Activated CD4-positive, alpha-beta T cell treated with anti-CD3 and anti-CD28 coated beads, Interleukin-2, amount 10 ng/mL, durations not matched to agents 7 days and 5 days (primary cell): ENCODE measurements at places on chromosomes 5 and 9.
A peak's percentile ranks its signal among the peaks of the same experiment; 100 is the strongest.

DNA sequence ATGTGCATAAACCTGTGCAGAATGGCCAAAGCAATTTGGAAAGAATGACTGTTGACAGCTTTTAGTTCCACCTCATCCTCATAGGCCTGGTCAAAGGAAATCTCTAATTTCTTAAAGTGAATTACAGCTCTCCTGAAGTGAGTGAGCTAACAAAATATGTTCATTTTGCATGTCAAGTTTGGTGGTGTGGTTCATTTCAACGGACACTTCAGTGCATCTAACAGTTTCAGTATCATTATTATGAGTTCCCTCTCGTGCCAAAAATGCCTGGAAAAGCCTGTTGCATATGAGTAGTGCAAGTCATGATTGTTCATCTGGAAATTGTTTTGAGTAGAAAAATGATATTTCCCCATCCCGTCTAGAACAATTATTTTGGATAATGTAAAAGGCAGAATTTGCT lies 53.2 kb upstream of the HMHB1 start:
- no peak overlapping the region for H3K27ac ChIP-seq
- H3K36me3 ChIP-seq: no peaks in the 10 kb centered on the region
- no peak overlapping the region for H3K4me3 ChIP-seq
- peaks cover 3% of the 10 kb centered on the region for H3K4me1 ChIP-seq
- DNase-seq: no peak

DNA sequence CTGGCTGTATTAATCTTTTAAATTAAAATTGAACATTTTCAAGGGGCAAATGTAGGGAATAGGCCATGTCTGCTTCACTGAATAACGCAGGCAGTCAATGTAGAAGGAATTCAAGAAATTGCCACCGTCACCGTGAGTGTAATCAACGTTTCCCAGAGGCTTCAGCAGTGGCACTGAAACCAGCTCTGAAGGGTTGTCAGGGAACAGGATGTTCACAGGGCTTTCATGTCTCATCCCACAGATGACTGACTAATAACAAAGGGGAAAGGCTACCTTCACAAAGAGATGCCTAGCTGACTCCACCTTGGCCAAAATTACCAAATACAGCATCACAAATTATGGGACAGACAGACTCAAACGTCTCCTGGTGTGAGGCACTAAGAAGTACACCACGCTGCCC lies 70.4 kb upstream of the SIMC1 start:
- no peak overlapping the region for H3K27ac ChIP-seq
- peaks cover 55% of the 10 kb centered on the region for H3K27me3 ChIP-seq
- no peaks in the 10 kb centered on the region for H3K4me1 ChIP-seq
- no peak overlapping the region for H3K4me3 ChIP-seq
- no peak for DNase-seq

- no peak overlapping the region for H3K27ac ChIP-seq
- no peak for DNase-seq
- H3K36me3 ChIP-seq: no peaks in the 10 kb centered on the region
- no peaks in the 10 kb centered on the region for H3K4me1 ChIP-seq
- H3K27me3 ChIP-seq: no peaks in the 10 kb centered on the region
Observed at GRCh38 chr9:17216646-17217045, 81.8 kb downstream of the CNTLN start.

- no peaks in the 10 kb centered on the region for H3K4me1 ChIP-seq
- no peaks in the 10 kb centered on the region for H3K36me3 ChIP-seq
- H3K4me3 ChIP-seq: no peak overlapping the region
Observed at GRCh38 chr9:76153339-76153738, 240.9 kb downstream of the RFK start.

GRCh38 chr5:173954671-173955521 lies 34.1 kb upstream of the C5orf47 start:
- no peak overlapping the region for H3K27ac ChIP-seq
- H3K36me3 ChIP-seq: peaks cover 24% of the 10 kb centered on the region
- H3K4me1 ChIP-seq: no peaks in the 10 kb centered on the region
- DNase-seq: no peak
- H3K4me3 ChIP-seq: no peak overlapping the region

- H3K27me3 ChIP-seq: no peaks in the 10 kb centered on the region
- H3K4me1 ChIP-seq: peaks cover 56% of the 10 kb centered on the region
- H3K27ac ChIP-seq: no peak overlapping the region
- H3K4me3 ChIP-seq: no peak overlapping the region
Observed at GRCh38 chr5:62326702-62327101, 20.7 kb downstream of the KIF2A start.

- no peak overlapping the region for H3K27ac ChIP-seq
- H3K4me3 ChIP-seq: no peak overlapping the region
- no peaks in the 10 kb centered on the region for H3K27me3 ChIP-seq
- DNase-seq: no peak
- H3K36me3 ChIP-seq: no peaks in the 10 kb centered on the region
- H3K4me1 ChIP-seq: peaks cover 12% of the 10 kb centered on the region
Observed at GRCh38 chr9:98787766-98788335, 8.5 kb downstream of the ANKS6 start.

GRCh38 chr5:171709930-171710329 lies 75.7 kb upstream of the SMIM23 start:
- no peaks in the 10 kb centered on the region for H3K4me1 ChIP-seq
- H3K36me3 ChIP-seq: no peaks in the 10 kb centered on the region
- H3K27me3 ChIP-seq: peaks cover 2% of the 10 kb centered on the region
- DNase-seq: no peak
- H3K4me3 ChIP-seq: no peak overlapping the region
- no peak overlapping the region for H3K27ac ChIP-seq

- peak; percentile 53 for DNase-seq
- peaks cover 13% of the 10 kb centered on the region for H3K36me3 ChIP-seq
- peaks cover 9% of the 10 kb centered on the region for H3K27me3 ChIP-seq
Observed at GRCh38 chr5:43555895-43556606, 826 bp downstream of the PAIP1 start.

- no peak overlapping the region for H3K4me3 ChIP-seq
- H3K4me1 ChIP-seq: no peaks in the 10 kb centered on the region
- no peak for DNase-seq
- no peaks in the 10 kb centered on the region for H3K27me3 ChIP-seq
- H3K27ac ChIP-seq: no peak overlapping the region
Observed at GRCh38 chr5:146273109-146273508, 65.5 kb upstream of the POU4F3 start.

- H3K36me3 ChIP-seq: no peaks in the 10 kb centered on the region
- DNase-seq: no peak
- H3K4me3 ChIP-seq: no peak overlapping the region
- H3K27me3 ChIP-seq: no peaks in the 10 kb centered on the region
- no peak overlapping the region for H3K27ac ChIP-seq
- no peaks in the 10 kb centered on the region for H3K4me1 ChIP-seq
Observed at GRCh38 chr9:74369844-74370243, 127.3 kb upstream of the RORB start.

DNA sequence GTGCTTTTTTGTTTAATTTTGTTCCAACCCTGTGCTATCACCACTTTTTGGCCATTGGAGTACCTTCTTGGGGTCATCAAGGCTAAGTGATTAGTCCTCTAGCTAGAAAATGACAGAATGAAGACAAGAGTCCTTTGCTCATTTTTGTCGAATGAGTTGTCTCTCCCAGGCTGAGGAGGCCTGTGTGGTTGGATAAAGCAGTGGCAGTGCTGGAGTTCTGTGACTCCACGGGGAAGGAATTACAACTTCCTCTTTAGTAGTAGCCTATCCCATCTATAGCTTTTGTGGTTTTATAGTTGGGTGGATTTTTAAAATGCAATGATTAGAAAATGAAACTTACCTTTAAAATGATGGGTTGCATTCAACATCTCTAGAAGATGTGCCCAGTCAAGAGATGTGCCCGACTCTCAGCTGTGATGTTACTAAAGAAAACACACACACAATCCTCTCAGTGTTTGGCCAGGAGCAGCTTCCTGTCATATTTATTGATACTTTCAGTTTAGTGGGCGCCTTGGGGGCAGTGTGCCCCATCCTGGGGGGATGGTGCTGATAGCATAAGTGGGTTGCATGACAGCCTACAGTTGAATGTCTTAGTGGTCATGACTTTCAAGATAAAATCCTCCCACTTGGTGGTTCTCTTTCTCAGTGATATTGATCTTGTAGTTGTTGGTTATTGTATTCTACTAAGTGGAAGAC lies 11.9 kb downstream of the OTULINL start:
- DNase-seq: peak; percentile 53
- H3K36me3 ChIP-seq: peaks cover 57% of the 10 kb centered on the region

DNA sequence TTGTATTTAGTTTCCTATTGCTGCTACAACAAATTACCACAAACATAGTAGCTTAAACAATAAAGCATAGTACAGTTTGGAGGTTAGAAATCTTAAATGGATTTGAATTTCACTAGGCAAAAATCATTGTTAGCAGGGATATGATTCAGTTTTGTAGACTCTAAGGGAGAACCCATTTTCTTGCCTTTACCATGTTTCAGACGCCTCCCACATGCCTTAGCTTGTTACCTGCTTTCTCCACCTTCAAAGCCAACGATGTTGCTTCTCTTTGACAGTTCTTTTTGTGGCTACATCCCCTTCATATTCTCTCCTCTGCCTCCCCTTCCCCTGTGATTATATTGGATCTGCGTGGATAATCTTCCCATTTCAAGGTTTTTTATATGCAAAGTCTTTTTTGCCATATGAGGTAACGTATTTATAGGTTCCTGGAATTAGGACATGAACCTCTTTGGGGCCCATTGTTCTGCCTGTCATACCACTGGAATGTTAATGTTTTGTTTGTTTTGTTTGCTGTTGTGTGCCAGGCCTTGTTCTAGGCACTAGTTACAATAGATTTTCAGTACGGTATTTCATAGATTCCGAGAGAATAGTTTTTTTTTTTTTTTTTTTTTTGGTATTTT lies 54.1 kb downstream of the UHRF2 start:
- no peaks in the 10 kb centered on the region for H3K27me3 ChIP-seq
- H3K27ac ChIP-seq: peak overlapping the region; percentile 57
- peaks cover 4% of the 10 kb centered on the region for H3K4me1 ChIP-seq
- DNase-seq: no peak
- H3K4me3 ChIP-seq: no peak overlapping the region
- peaks cover 30% of the 10 kb centered on the region for H3K36me3 ChIP-seq

DNA sequence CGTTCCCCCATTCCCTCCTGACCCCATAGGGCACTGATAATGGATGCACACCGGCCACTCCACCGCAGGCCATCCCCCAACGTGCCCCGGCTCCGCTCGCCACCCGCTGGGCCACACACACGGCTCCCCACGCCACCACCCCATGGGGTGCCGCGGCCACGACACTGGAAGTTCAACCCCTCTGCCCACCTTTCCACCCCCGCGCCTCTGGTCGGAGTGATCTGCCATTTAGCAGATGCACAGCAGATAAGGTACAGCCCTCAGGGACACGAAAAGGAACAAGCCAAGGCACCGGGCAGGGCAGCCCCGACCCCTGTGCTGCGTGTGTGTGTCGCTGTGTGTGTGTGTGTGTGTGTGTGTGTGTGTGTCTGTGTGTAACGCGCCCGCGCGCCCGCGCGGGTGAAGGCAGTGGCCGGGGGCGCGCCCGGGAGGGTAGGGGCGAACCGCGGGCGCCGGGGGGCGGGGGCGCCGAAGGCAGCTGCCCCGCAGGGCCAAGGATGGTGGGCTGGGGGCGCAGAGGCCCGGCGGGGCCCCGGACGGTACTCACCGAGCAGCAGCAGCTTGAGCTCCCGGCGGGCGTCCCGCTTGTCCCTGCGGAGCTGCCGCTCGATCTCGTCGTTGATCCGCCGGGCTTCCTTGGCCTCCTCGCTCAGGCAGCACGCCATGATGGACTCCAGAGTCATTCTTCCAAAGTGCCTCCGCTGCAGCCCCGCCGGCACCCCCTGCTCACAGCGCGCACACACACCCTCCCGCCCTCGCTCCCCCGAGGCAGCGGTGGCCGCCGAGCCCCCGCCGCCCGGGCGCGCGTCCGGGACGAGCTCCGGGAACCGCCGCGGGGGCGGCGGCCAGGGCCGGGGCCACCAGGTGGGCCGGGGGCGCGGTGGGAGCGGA lies 813 bp downstream of the GNAQ start:
- peaks cover 2% of the 10 kb centered on the region for H3K36me3 ChIP-seq
- peak overlapping the region; percentile 93 for H3K4me3 ChIP-seq
- peaks cover 60% of the 10 kb centered on the region for H3K4me1 ChIP-seq
- H3K27ac ChIP-seq: peak overlapping the region; percentile 92
- DNase-seq: peak; percentile 63
- H3K27me3 ChIP-seq: no peaks in the 10 kb centered on the region

- no peak overlapping the region for H3K4me3 ChIP-seq
- H3K36me3 ChIP-seq: no peaks in the 10 kb centered on the region
- H3K27ac ChIP-seq: no peak overlapping the region
- H3K4me1 ChIP-seq: peaks cover 10% of the 10 kb centered on the region
- H3K27me3 ChIP-seq: no peaks in the 10 kb centered on the region
- no peak for DNase-seq
Observed at GRCh38 chr5:127959152-127959764, 124.3 kb upstream of the SLC12A2 start.

DNA sequence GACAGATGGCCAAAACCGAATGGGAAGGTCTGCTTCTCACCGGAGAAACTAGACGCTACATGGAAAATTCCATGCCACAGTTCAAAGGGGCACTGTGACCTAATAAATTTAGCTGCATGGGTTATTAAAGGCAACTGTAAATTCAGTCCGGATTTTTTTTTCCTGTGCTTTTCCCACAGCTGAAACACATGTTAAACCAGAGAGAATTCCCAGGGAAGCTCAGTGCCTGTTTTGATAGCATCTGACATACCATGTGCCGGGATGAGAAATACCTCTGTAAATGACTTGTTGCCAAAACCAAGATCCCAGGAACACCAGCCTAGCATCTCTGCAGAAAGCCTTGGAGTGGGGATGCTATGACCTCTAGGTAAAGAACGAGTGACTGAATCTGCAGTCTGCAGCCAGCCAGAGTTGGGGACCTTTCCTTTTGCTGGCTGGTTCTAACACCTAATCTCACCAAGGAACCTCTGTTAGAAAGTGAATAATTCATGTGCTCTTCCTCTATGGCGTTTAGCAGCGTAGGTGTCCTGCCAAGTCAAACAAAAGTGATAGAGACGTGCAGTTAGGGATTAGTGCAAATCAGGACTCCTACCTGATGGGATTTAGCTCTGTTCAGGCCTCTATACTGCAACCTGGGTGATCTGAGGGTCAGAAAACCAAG lies 77.9 kb downstream of the SLIT3 start:
- no peak overlapping the region for H3K27ac ChIP-seq
- no peaks in the 10 kb centered on the region for H3K36me3 ChIP-seq
- DNase-seq: no peak
- no peaks in the 10 kb centered on the region for H3K27me3 ChIP-seq
- no peaks in the 10 kb centered on the region for H3K4me1 ChIP-seq

GRCh38 chr9:16708656-16709435 lies 161.6 kb downstream of the BNC2 start:
- no peaks in the 10 kb centered on the region for H3K36me3 ChIP-seq
- H3K4me1 ChIP-seq: no peaks in the 10 kb centered on the region
- H3K27ac ChIP-seq: no peak overlapping the region
- H3K27me3 ChIP-seq: no peaks in the 10 kb centered on the region
- no peak for DNase-seq
- no peak overlapping the region for H3K4me3 ChIP-seq

- no peaks in the 10 kb centered on the region for H3K27me3 ChIP-seq
- no peak for DNase-seq
- H3K27ac ChIP-seq: no peak overlapping the region
- no peak overlapping the region for H3K4me3 ChIP-seq
Observed at GRCh38 chr5:61052882-61053281, 107.9 kb downstream of the NDUFAF2 start.
